Activated naive CD4-positive, alpha-beta T cell treated with anti-CD3 and anti-CD28 coated beads, Interleukin-2, amount 50 U/mL, for 72 hours (primary cell): ENCODE measurements at places on chromosomes 11 and 22. TPM values are rescaled to one million over a fixed set of nuclear protein-coding genes. Genes with fewer than 3 reads are reported as not detected.

DNA sequence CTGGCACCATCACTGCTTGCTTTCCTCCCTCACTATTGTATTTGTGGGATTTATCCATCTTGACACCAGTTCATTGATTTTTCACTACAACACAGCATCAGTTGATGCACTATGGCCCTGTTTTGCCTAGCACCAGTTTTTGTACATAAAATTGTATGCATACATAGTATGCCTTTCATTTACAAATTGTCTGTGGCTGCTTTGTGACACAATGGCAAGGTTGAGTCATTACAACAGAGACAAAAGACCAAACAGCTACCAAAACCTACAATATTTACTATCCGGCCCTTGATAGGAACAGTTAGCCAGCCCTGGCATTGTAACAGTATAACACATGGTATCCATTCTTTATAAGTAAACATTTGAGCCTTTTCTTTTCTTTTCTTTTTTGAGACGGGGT, 150.3 kb downstream of the LDLRAD3 start:
- DNase-seq, result no peak

DNA sequence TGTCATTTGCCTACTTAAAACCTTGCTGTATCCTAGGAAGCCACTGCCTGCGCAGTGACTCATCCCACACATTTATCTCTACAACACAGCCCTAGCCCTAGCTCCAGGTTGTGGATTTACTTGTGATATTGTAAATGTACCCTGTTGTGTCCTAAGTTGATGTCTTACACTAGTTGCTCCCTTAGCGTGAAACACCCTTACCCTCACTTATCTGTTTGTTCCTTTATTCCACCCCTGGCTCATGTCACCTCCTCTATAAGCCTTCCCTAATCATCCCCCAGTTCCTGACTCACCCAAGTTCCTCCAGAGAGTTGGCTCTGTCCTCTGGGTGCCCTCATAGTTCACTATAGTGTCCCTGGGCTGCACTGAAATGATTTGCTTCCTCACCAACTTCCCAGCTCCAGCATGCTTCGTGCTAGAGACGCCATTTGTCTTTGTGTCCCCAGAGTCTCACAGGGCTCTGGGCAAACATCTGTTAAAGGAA, 431.8 kb upstream of the FAT3 start:
- no peak for DNase-seq

DNA sequence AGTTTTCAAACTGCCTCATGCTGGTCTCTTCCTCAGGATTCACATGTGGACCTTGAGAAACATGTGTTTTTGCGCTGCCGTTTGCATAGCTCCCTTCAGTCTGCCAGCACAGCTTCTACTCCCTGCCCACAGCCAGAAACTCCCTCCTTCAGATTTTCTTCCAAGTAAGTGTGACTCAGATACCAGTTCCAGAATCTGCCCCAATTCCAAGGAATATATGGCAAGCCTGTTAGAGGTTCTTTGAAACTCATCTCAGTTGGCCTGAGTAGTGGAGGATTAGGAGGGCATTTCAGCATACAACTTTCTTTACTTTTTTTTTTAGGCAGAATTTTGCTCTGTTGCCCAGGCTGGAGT, 67.1 kb downstream of the SNX19 start:
- DNase-seq, result no peak

GRCh38 chr22:22817468-22818201, 70.0 kb upstream of the IGLL5 start:
- DNase-seq, result no peak

DNA sequence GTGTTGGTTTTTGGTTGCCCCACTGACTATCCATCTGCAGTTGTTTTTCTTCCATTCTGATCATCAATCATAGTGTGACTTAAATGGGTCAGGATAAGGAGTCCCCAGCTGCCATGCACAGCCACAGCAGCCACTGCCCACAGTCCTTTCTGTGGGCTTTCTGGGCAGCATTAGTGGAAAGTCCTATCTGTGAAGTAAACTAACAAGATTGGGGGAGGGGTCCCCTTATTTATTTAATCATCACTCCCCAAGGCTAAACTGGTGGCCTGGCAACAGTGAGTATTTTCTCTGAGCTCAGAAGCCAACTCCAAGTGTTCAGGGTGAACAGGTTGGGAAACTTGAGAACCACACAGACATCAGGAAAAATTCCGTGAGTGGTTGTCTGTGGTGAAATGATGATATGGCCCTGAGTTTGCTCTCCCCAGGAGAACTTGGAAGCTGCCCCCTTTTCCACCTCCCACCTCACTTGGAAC, 145.0 kb downstream of the CCDC34 start:
- DNase-seq, result no peak

DNA sequence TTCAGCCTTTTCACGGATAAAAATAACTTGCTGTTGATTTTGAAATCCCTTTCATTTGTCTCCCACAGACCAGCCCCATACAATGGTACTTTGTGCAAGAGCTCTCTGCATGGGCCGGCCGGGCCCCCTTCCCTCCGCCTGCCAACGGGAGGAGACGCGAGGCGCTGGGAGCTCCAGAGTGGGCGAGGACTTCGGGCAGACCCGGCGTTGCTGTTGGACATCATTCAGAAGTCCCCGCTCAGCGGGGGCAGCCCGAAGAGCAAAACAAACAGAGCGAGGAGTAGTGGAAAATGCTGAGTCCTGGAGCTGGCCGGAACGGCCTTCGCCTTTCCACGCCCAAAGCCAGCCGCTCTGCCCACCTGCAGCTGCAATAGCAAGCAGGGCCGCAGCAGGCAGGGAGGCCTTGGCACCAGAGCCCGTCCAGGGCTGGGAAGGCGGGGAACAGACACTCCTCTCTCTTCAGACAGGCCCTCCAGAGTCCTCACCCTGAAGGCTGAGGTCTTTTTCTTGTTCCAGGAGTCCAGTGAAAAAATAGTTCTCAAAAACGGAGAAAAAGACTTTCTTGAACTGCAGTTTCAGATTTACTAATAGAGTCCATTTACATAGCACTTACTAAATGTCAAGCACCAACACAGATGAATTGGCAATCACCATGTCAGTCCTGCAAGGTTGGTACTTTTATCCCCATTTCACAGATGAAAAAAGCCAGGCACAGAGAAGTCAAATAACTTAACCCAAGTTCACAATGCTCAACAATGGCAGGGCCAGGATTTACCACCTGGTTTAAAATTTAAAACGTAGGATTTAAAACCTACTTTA, 135.5 kb downstream of the ETS1 start:
- no peak for DNase-seq

GRCh38 chr11:112786886-112787530, 174.2 kb upstream of the NCAM1 start:
- no peak for DNase-seq

GRCh38 chr22:36397131-36398093, 9.6 kb upstream of the MYH9 start:
- no peak for DNase-seq

- DNase-seq, result no peak
Measured at GRCh38 chr22:27213294-27213693, 555.9 kb downstream of the MIAT start.

DNA sequence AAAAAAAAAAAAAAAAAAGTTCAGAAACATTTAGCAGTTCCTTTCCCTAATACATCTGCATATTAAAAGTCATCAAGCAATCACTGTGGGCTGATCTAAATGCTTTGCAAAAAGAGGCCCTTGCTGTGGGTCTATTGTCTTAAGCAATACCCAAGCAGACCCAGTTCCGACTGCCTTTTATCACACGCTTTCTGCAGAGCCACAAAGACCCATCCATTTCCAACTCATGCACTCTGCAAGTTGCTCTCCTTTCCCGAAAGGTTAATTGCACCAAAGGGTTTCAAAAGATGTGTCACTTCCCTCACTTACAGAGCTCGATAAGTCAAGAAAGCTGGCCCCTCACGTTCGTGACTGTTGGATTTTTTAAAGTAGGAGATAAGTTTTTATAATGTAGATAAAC, 138.9 kb downstream of the MPPED1 start:
- DNase-seq, result no peak

DNA sequence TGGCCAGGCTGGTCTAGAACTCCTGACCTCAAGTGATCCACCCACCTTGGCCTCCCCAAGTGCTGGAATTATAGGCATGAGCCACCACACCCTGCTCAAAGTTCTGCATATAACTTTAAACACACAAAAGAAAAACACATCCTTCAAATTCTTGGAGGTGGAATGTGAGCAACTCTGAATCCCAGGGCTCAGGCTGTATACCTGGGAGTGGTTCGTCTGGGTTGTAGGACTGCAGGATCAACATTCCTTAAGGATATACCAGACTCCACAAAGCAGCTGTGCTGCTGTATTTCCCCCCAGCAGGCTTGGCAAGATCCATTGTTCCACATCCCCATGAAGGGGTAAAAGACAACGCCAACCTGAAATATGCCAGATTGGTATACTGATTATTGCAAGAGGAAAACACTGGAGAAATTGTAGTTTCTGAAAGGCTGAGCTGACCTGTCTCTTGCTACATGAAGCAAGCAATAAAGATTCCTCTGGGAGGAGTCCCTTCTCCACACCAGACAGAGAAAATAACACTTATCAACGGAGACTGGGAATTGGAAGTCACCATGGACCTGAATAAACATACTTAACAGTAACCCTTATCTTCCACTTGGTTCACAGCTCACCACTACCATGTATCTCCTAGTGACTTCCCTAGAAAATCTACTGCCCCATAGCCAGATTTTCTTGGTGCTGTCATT, 12.2 kb upstream of the RPS3 start:
- DNase-seq, result no peak

GRCh38 chr11:23166376-23166775, 306.1 kb upstream of the CCDC179 start:
- DNase-seq, result no peak

- DNase-seq, result no peak
Measured at GRCh38 chr11:19072464-19072863, 11.9 kb upstream of the MRGPRX2 start.

- no peak for DNase-seq
Measured at GRCh38 chr11:125494561-125494960, 1.5 kb downstream of the FEZ1 start.

- DNase-seq, result no peak
Measured at GRCh38 chr11:102608699-102609098, 16.4 kb downstream of the MMP20 start.

GRCh38 chr11:32469791-32470190, 34.5 kb upstream of the WT1 start:
- DNase-seq, result no peak

DNA sequence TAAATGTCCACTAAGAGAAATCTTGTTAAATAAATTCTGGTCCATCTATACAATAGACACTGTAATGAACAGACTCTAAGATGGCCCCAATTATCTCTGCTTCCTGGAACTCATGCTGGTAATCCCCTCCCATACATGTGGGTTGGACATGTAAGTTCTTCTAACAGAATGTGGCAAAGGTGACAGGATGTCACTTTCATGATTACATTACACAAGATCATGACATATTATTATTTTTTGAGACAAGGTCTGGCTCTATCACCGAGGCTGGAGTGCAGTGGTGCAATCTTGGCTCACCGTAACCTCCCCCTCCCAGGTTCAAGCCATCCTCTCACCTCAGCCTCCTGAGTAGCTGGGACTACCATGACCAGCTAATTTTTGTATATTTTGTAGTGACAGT, 14.6 kb upstream of the NDUFC2 start:
- no peak for DNase-seq

DNA sequence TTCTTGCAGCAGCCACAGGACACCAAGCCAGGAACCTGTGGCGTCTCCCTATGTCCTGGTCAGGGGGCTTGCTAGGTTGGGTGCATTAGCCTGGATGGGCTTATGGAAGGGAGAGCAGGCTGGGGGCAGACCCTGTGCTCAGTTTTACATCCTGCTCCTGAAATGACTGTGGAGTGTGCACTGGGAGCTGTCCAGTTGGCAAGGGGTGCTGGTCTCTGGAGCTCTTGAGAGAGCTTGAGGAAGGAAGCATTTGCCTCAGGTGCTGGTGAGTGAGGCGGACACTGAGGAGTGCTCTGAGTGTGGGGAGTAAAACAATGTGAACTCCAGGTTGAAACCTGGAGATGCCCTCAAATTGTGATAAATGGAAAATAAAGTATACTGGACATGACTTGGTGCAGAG, 3.4 kb downstream of the SCGB1D4 start:
- no peak for DNase-seq

- no peak for DNase-seq
Measured at GRCh38 chr22:33654173-33654895, 265.9 kb downstream of the LARGE1 start.

GRCh38 chr22:32319861-32320406, 37.7 kb upstream of the RFPL3 start:
- DNase-seq, result no peak

GRCh38 chr11:59614277-59615119, 1.1 kb downstream of the OSBP start:
- no peak for DNase-seq

The XKR3 gene
- 0.14 TPM for total RNA-seq

The PLEKHA7 gene
- 3.6 TPM for total RNA-seq

The IL18 gene
- total RNA-seq, result not detected

The OR5T1 gene
- not detected for total RNA-seq

The SEPTIN5 gene
- 0.41 TPM for total RNA-seq

The CTSW gene
- total RNA-seq, result 16.8 TPM

The MFRP gene
- total RNA-seq, result not detected

The IGF2 gene
- total RNA-seq, result 2.0 TPM

The APOC3 gene
- not detected for total RNA-seq

The UNC93B1 gene
- 7.7 TPM for total RNA-seq

The KCNJ1 gene
- total RNA-seq, result not detected

The MEN1 gene
- 35.1 TPM for total RNA-seq

The MEI1 gene
- total RNA-seq, result 36.9 TPM

The PIWIL4 gene
- total RNA-seq, result 0.35 TPM

The GAL3ST3 gene
- 0.14 TPM for total RNA-seq
